ENCODE measurements at places on chromosomes 2 and 18. TPM values are rescaled to one million over a fixed set of nuclear protein-coding genes. Genes with fewer than 3 reads are reported as not detected.
A peak's percentile ranks its signal among the peaks of the same experiment; 100 is the strongest.

- peaks cover 4% of the 10 kb centered on the region for H3K4me1 ChIP-seq
- peak overlapping the region; percentile 77 for H3K27ac ChIP-seq
- H3K36me3 ChIP-seq, result no peaks in the 10 kb centered on the region
- no peaks in the 10 kb centered on the region for H3K27me3 ChIP-seq
Measured at GRCh38 chr2:196927376-196928225, 1.1 kb upstream of the PGAP1 start.

DNA sequence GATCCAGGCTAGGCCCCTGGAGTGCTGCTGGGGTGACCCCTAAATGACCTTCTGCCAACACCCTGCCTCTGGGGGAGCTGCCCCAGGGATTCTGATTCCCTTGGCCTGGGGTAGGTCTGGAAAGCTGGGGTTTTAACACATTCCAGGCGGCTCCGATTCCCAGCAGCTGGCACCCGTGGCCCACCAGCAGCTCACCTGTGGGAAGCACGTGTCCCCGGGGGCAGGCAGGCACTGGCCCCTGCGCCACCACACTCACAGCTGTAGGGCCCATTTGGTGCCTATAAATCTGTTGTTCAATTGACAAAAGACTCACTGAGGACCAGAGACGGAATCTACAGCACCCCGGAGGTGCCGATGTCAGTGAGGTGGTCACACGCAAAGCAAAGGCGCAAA lies 4.1 kb upstream of the KLHL30 start:
- H3K4me1 ChIP-seq, result peaks cover 4% of the 10 kb centered on the region
- no peaks in the 10 kb centered on the region for H3K36me3 ChIP-seq
- no peak overlapping the region for H3K4me3 ChIP-seq
- DNase-seq, result no peak
- H3K27ac ChIP-seq, result no peak overlapping the region

The M1AP gene
- polyA plus RNA-seq, result 0.20 TPM

DNA sequence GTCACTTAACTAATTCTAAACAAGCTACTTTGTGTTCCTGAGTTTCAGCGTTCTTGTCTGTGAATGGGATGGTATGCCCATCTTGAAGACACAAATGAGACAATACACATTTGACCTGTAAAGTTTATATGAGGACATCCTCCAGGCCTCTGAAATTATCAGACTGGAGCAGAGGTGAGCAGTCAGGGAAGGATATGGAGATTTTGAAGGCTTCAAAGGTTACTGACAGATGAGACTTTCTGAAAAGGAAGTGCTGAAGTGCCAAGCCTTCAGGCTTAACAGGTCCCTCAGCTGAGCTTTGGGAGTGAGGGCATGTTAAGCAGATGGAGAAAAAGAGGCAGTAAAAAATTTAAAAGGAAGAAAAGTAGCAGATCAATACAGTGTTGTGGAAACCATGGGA lies 110.9 kb upstream of the FOSL2 start:
- H3K4me1 ChIP-seq, result no peaks in the 10 kb centered on the region
- no peak overlapping the region for H3K27ac ChIP-seq
- no peaks in the 10 kb centered on the region for H3K36me3 ChIP-seq

DNA sequence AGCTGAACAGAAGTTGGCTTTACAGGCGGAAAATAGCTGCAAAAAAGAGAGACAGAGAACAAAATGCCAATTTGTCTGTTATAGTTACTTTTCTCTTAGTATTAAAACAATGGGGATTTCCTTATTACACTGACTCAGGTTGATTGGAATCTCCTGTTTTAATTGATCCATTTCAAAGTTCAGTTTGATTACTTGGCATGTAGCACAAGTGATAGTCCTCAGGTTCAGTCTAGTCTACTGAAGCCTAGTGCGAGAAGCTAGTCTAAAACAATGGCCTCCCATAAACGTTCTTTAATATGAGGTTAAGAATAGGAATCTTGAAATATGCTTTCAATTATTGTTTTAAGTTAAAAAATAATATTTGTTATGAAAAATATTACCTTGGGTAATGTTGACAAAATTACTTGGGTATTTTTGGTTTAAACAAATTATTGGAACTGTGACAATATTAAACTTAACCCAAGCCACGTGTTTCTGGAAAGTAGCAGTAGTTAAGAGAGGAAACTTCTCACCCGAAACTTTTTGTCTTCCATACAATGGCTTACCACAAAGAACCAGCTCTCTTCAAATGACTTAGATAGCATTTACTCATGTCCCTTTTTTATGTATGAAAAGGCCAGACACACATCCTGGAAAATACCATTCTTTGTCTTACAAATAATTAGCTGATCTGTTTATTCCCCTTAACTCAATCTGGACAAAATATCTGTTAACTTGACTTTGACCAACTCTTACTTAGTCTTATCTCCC lies 1326.2 kb upstream of the TMEFF2 start:
- no peaks in the 10 kb centered on the region for H3K4me1 ChIP-seq
- H3K4me3 ChIP-seq, result no peak overlapping the region
- no peak for DNase-seq
- H3K36me3 ChIP-seq, result no peaks in the 10 kb centered on the region
- H3K27ac ChIP-seq, result no peak overlapping the region
